Epithelial cell of prostate (primary cell): ENCODE measurements at places on chromosomes 5 and 9.

GRCh38 chr5:5699062-5699461 lies 276.6 kb downstream of the ICE1 start:
- DNase-seq, result no peak

DNA sequence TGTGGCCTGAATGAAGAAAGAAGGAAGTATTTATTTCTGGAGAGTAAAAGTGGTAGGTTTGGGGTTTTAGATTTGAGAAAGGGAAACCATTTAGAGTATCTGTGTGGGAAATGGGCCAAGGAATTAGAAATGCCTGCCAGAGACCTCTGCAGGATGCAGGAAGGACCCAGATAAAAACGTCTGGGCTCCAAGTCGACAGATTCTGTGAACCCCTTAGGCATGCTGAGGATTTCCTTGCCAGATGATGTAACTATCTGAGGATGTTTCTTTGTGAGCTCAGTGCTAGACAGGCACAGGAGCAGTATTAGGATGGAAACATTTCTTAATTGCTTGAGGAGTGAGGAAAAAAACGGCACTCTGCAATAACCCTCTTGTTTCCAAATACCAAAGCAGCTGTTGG lies 251.8 kb upstream of the DMRT1 start:
- no peak for DNase-seq

DNA sequence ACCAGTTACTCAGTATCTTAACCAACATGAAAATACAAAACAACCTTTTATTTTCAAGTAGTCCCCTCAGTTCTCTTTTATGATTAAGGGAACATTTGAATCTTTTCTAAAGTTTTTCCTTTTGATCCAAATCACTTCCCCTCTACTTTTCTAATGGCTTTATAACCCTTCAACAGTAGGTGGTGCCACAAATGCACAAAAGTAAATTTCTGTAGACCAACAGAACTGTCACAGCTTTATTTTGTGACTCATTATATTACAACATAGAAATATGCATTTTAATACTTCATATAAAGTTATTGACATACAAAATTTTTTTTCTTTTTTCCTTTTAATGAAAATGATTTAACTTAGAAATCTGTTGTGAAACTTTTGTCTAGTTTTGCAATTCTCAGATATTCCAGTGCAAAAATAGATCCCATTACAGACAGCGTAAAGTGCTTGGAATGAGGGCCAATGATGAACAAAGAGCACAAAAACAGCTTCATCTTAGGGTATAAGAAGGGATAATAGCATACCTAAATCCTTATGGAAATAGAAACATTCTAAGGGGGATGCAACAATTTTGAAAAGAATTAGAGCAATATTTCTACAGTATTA lies 17.0 kb downstream of the NIPSNAP3B start:
- no peak for DNase-seq

DNA sequence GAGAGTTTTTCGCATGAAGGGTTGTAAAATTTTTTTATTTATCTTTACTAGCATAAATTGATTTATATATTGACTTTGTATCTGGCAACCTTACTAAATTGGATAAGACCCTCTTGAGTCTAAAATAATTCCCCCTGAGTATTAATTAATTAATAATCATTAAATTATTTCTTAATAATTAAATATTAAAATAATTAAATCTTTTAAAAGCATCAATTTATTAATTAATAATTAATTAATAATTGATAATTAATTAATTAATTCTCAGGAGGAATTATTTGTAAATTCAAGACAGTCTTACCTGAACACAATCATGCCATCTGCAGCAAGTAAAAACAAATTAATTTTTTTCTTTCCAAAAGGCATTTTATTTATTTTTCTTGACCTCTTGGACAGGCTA lies 370.4 kb upstream of the PTPRD start:
- DNase-seq, result no peak

DNA sequence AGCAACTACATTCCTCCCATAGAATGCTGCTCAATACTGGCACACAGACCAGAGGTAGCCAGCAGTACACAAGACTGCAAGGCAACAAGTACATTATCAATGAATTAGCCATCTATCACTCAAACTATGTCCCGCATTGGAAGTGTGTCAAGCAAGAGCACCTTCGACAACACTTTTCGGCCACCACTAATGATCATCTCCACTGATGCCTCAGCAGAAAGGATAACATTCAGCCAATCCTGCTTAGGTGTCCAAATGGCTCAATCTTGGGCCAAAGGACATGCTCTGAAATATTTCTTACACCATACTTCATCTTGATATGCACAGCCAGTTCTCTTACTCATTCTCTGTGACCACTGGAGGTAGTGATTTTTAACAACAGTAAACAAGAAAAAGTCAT lies 25.0 kb downstream of the SKP1 start:
- DNase-seq, result no peak

DNA sequence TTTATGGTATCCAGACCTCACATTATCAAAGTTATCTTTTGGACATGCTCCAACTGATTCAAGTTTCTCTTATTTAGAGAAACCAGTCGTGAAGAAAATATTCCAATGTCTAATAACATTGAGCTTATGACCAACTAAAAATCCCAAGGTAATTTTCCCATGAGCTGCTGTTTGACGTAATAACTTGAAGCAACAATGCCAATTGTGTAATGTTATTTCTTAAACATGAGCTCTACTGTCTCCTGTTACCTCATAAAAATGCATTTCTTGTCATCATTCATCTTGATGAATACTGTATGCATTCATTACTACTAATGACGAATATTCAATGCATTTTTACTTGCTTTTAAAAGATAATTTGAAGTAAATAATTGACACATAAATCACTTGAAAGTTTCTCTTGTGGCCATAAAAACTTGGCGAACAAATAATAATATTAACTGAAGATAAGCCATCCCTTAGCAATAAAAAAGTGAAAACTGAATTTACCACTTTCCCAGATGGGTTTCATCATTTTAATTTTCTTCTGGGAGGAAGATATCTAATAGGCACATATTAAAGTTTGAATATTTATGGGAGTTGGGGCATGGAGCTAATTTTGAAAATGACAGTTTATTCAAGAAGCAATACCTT lies 424 bp upstream of the MARCOL start:
- DNase-seq, result no peak

DNA sequence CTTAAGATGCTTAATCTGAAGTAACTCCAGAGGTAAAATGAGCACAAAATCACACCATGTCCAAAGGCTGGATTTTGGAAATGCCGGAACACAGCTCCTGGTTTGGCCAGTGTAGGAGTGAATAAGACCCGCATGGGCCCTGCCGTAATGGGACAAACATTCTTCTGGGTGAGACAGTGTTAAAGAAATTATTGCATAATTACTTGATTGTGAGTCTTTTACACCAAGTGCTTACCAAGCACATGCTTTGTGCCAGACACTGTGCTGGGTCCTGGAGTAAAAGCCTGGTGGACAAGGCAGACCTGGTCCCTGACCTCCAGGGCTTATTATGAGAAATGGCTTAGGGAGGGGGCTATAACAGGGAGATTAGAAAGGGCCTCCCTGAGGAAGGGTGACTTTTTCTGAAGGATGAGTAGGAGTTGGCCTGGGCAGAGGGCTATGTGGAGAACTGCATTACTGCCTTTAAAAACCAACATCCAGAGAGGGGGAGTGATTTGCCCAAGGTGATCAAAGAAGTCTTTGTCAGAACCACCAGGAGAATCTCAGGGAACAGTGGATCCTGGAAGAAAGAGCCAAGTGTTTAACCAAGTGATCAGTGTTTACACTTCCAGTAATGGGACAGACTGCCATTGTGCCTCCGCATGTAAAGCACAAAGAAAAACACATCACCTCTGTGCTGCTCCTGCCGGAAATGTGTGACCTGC lies 3.5 kb downstream of the PDE6A start:
- DNase-seq, result no peak

GRCh38 chr9:76610011-76610352 lies 151.0 kb downstream of the GCNT1 start:
- no peak for DNase-seq

DNA sequence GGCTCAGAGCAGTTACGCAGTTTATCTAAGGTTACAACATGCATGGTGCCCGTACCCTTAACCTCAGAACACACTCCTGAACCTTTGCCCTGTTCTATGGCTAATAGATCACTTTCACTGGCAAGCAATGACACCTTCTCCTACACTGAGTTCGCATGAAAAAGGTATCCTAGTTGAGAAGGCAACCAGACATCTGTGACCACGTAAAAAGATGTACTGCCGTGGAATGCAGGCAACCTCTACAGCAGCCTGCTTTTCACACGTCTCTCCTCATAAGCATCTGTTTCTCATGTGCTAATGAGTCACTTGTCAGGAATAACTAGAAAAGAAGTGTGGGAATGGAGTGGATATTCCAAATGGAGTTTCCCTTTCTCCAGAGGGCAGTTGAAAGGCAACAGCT lies 71.4 kb downstream of the FBXO38 start:
- no peak for DNase-seq

DNA sequence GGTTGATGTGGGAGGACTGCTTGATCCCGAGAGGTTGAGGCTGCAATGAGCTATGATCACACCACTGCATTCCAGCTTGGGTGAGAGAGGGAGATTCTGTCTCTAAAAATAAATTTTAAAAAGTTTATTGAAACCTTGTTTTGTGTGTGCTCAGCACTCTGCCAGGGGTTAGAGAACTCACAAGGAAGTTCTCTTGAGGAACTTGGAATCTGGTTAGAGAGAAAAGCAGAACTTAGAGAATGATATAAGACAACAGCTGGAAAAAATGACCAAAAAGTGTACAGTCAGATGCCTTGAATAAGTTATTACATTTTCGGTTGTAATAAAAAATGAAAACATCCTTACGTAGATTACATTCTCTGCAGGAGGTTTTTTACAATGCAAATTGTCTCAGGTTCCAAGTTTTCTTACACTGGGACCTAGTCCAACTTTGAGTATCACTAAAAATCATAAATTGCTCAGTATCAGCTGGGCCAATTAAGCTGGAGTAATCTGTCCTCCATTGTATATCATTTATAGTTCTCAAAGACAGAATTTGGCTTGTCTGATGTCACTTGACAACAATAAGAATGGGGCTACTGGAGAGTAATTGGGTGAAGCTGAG lies 21.7 kb upstream of the TENT2 start:
- DNase-seq, result no peak
